AG20443 (cell line): ENCODE measurements at places on chromosomes 6 and 20.

GRCh38 chr6:139367810-139368351 lies 6.6 kb downstream of the CITED2 start:
- no peak for DNase-seq

GRCh38 chr6:44000164-44000842 lies 126.9 kb downstream of the MRPL14 start:
- DNase-seq, result no peak

GRCh38 chr20:62519826-62520225 lies 44.0 kb upstream of the GATA5 start:
- no peak for DNase-seq

GRCh38 chr6:158040804-158041347 lies 59.2 kb downstream of the SYNJ2 start:
- DNase-seq, result no peak

- DNase-seq, result no peak
Measured at GRCh38 chr20:9839626-9840025, 750 bp upstream of the PAK5 start.

- DNase-seq, result no peak
Measured at GRCh38 chr6:55636406-55637102, 57.6 kb upstream of the HMGCLL1 start.

- DNase-seq, result peak; percentile 26
Measured at GRCh38 chr20:56358070-56358469, 704 bp upstream of the FAM210B start.

DNA sequence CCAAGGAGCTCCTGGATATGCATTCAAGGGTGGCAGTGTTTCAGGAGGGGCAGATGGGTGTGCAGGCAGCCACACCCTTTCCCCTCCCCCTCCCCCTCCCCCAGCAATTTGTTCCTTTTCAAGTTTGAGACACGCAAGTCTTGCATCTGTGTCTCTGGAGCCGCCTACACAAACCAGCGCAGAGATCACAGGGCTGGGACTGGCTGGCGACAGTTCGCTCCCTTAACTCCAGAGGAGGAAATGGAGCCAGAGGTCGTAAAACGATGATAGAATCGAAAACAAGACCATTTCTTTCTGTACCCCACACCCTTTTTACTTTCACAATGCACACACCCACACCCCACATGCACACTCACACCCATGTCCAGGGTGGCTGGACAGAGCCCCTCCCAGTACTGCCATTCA lies 163.1 kb downstream of the LY86 start:
- peak; percentile 34 for DNase-seq

DNA sequence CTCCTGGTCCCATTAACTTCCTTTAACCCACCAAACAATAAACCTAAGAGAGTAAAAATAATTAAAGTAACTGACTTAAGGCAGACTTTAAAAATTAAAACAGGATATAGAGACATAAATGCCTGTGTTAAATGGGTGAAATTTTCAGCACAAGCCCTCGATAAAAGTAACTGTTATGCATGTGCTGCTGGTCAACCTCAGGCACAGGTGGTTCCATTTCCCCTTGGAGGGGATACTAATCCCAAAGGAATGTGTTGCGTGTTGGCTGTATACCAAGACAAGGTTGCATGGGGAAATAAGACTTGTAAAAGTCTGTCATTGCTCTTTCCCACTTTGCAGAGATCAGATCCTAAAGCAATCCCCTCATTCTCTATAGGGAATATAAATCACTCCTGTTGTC lies 25.8 kb downstream of the HLA-A start:
- DNase-seq, result no peak

GRCh38 chr6:31225735-31226134 lies 46.2 kb downstream of the HLA-C start:
- DNase-seq, result no peak

- DNase-seq, result no peak
Measured at GRCh38 chr20:12535770-12536169, 473.0 kb upstream of the SPTLC3 start.

GRCh38 chr6:29752451-29753308 lies 29.4 kb downstream of the HLA-F start:
- peak; percentile 91 for DNase-seq

- DNase-seq, result peak; percentile 12
Measured at GRCh38 chr6:105642708-105643107, 239.8 kb upstream of the PREP start.

- DNase-seq, result no peak
Measured at GRCh38 chr6:23368557-23368956, 757.5 kb upstream of the NRSN1 start.

DNA sequence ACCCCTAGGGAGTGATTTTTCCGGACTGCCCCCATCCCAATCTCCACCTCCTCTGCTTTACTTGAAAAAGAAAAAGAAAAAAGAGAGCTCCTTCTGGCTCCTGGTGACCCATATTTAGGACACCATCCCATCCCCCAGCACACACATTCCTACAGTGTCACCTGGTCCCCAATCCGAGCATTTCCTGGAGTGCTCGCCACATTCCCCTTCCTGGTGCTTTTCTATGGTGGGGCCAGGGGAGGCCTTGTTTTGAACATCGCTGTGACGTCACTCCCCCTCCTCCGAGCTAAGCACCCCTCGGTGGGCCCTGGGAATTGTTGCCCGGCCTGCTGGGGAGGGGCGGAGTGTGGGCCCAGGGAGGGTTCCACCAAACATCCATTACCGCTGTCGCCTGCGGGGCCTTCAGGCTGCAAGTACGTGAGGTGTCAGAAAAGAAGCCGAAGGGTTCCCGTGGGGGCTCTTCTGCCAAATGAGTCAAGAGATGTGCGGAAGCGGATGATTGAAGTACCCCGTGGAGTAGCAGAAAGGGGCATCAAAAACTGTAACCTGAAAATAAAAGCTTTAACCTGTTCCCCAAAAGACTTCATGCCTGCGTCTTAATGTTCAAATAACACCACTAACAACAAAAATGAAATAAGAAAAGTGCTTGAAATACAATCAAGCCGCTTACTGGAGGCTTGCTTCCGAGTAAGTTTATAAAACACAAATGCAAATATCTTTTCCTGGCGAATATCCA lies 2.8 kb upstream of the FOXC1 start:
- no peak for DNase-seq

- DNase-seq, result no peak
Measured at GRCh38 chr6:126131246-126131645, 144.9 kb downstream of the TRMT11 start.

DNA sequence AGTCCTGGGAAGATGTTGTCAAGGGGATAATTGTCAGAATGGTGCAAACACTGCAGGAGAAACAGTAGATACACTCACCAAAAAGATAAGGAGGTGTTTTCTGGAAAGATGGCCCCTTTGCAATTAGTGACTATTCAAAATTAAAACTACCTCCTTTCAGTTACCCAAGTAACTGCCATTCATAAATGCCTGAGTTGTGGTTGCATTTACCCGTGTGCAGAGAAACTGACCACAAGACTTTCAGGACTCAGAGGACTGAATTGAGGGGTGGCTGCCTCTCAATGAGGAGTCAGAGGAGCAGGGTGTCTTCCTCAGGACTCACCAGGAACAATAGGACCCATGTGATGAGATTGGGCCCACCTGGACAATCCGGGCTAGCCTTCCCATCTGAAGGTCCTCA lies 39.0 kb downstream of the GCM1 start:
- no peak for DNase-seq

DNA sequence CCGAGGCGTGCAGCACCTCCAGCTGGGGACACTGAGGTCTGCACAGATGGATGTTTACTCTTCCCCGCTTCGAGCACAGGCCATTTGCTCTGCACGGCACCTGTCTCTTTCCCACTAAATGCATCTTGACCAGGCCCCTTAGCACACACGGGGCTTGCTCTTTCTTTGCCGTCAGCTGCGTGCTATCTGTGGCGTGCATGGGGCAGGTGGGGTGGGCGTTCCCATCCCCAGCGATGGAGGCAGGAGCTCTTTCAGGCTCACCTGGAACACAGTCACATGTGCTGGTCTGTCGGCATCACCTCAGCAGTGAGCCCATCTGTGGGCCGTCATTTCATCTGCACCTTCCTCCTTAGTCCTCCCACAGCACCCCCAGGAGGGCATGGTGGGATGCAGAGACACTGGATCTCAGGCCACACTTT lies 35.1 kb downstream of the RBM38 start:
- DNase-seq, result no peak

- DNase-seq, result no peak
Measured at GRCh38 chr6:28719275-28719940, 193.7 kb downstream of the GPX5 start.

GRCh38 chr6:168450917-168451316 lies 9.9 kb downstream of the SMOC2 start:
- DNase-seq, result no peak

- DNase-seq, result no peak
Measured at GRCh38 chr6:15382089-15382488, 136.2 kb downstream of the JARID2 start.
